ENCODE measurements at places on chromosomes 5 and 9. TPM values are rescaled to one million over a fixed set of nuclear protein-coding genes. Genes with fewer than 3 reads are reported as not detected.

DNA sequence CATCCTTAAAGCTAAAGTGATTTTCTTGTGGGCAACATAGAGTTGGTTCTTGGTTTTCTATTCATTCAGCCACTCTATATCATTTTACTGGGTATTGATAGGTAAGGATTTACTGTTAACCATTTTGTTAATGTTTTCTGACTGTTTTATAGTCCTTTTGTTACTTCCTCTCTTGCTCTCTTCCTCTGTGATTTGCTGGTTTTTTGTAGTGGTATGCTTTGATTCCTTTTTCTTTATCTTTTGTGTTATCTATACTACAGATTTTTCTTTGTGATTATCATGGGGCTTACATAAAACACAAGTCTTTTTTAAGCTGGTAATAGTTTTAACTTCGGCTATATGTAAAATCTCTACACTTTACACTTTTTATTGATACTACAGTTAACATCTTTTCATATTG lies 43.3 kb downstream of the CREBRF start:
- DNase-seq: no peak
- H3K27me3 ChIP-seq: no peaks in the 10 kb centered on the region
- H3K36me3 ChIP-seq: peaks cover 9% of the 10 kb centered on the region
- no peak overlapping the region for H3K4me3 ChIP-seq
- no peak overlapping the region for H3K27ac ChIP-seq
- no peaks in the 10 kb centered on the region for H3K4me1 ChIP-seq

GRCh38 chr9:82829818-82830217 lies 233.1 kb downstream of the RASEF start:
- DNase-seq: no peak
- no peak overlapping the region for H3K27ac ChIP-seq
- H3K36me3 ChIP-seq: peaks cover 3% of the 10 kb centered on the region

DNA sequence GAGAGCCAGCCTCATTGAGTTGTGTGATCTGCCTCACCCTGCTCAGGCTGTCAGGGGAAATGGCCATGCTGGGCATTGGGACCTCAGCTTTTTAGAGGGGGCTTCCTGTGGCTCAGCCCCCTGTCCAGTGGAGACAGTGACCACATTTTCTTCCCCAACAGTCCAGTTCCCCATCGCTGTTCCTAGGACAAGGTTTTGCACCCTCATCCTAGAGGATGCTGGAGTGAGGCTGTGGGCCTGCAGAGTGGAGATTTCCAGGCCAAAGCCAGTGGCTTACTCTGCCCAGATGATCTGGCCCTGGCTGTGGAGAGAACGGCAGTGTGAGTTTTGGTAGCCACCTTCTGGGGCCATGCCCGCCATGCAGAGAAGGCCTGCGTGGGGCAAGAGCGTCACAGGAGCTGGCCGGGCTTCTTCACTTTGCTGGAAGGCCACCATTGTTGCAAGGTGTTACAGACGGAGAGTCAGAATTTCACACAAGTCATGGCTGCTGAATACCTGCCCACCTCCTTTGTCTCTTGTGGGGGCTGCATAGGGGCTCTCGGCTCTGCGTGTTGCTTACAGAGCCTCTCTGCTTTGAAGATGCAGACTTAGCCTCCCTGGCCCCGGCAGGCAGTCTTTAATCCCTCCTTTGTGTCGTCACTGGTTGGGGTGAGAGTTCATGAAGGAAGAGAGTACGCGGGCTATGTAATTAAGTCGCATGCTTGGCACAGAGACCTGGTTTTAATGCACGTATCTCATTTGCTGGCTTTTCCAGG lies 35.2 kb upstream of the PITX1 start:
- no peak for DNase-seq
- H3K4me3 ChIP-seq: no peak overlapping the region
- peaks cover 2% of the 10 kb centered on the region for H3K4me1 ChIP-seq
- H3K36me3 ChIP-seq: no peaks in the 10 kb centered on the region
- no peaks in the 10 kb centered on the region for H3K27me3 ChIP-seq

- no peaks in the 10 kb centered on the region for H3K4me1 ChIP-seq
- no peak for DNase-seq
- no peak overlapping the region for H3K27ac ChIP-seq
- no peaks in the 10 kb centered on the region for H3K36me3 ChIP-seq
- no peaks in the 10 kb centered on the region for H3K27me3 ChIP-seq
- H3K4me3 ChIP-seq: no peak overlapping the region
These were observed 106.3 kb downstream of the MEF2C start for GRCh38 chr5:88776692-88777091.

DNA sequence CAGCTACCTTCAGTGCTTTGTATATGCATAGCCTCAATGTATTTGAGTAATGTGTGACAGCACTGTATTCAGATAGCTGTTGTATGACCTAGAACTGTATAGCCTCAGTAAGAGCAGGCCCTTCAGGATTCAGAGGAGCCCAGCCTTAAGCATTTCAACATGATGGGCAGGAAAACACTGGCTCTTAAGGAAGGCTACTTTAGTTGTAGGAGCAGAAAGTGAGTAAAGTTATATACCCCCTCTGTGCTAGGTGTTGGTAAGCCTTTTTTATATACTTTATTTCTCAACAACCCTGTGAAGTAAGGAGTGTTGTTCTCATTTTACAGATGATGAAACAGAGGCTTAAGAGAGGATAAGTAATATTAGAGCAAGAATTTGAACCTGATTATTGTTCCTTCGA lies 1.5 kb upstream of the GPR21 start:
- no peak overlapping the region for H3K27ac ChIP-seq
- DNase-seq: no peak
- no peaks in the 10 kb centered on the region for H3K27me3 ChIP-seq
- H3K4me3 ChIP-seq: no peak overlapping the region

- H3K27ac ChIP-seq: no peak overlapping the region
- peak overlapping the region; percentile 96 for H3K4me3 ChIP-seq
- no peaks in the 10 kb centered on the region for H3K27me3 ChIP-seq
- H3K36me3 ChIP-seq: peaks cover 2% of the 10 kb centered on the region
- no peak for DNase-seq
These were observed 464 bp downstream of the CEMIP2 start for GRCh38 chr9:71767776-71768321.

LCN2 gene
- not detected for total RNA-seq
